ENCODE measurements at places on chromosomes 6 and 20.

GRCh38 chr20:41508335-41508734, 109.8 kb downstream of the CHD6 start:
- DNase-seq, result no peak

- peak; percentile 47 for DNase-seq
Observed at GRCh38 chr20:38725931-38726803, 1.9 kb downstream of the SLC32A1 start.

- no peak for DNase-seq
Observed at GRCh38 chr6:1442929-1443328, 53.6 kb downstream of the FOXF2 start.

DNA sequence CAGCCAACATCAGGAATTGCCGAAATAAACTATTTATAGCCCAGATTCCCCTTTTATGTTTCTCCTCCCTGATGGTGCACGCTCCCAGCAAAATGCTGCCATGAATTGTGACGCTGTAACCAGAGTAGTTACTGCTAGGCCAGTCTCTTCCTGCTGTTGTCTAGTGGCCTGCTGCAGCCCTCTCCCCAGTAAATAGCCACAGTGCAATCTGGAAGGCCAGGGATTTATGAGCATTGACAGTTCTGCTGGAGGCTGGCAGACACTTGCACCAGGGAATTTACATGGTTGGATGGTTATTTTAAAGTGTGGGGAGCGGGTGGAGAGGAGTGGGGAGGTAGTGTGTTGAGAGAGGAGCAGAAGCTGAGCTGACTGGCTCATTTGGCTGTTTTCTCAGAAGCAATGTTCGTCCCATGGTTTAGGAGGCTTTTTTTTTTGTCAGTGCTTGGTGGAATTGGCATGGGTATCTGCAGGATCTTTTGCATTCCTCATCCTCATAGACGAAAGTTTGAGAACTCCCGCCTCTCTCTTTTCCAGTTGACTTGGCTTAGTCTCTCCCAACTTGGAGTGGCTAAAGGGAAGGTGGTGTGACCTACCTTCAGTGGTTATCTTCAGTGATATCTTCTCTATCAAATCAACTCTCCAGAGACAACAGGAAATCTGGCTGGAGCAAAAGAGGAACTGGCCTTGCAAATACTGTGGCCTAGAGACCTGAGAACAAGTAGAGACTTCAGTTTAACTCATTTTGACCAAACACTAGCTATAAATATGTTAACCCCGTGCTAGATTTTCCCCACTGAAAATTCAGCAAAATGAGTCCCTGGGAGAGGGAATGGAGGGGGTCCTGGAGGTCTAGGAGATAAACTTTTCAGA, 99.3 kb upstream of the VSTM2L start:
- DNase-seq, result no peak

DNA sequence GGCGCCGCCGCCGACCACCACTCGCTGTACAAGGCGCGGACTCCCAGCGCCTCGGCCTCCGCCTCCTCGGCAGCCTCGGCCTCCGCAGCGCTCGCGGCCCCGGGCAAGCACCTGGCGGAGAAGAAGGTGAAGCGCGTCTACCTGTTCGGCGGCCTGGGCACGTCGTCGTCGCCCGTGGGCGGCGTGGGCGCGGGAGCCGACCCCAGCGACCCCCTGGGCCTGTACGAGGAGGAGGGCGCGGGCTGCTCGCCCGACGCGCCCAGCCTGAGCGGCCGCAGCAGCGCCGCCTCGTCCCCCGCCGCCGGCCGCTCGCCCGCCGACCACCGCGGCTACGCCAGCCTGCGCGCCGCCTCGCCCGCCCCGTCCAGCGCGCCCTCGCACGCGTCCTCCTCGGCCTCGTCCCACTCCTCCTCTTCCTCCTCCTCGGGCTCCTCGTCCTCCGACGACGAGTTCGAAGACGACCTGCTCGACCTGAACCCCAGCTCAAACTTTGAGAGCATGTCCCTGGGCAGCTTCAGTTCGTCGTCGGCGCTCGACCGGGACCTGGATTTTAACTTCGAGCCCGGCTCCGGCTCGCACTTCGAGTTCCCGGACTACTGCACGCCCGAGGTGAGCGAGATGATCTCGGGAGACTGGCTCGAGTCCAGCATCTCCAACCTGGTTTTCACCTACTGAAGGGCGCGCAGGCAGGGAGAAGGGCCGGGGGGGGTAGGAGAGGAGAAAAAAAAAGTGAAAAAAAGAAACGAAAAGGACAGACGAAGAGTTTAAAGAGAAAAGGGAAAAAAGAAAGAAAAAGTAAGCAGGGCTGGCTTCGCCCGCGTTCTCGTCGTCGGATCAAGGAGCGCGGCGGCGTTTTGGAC, 2.0 kb downstream of the SOX4 start:
- peak; percentile 41 for DNase-seq

- no peak for DNase-seq
Observed at GRCh38 chr6:27303613-27304272, 8.3 kb downstream of the POM121L2 start.

- DNase-seq, result no peak
Observed at GRCh38 chr6:90319044-90319443, 22.4 kb upstream of the BACH2 start.

GRCh38 chr6:144736763-144737162, 451.6 kb downstream of the UTRN start:
- DNase-seq, result no peak

DNA sequence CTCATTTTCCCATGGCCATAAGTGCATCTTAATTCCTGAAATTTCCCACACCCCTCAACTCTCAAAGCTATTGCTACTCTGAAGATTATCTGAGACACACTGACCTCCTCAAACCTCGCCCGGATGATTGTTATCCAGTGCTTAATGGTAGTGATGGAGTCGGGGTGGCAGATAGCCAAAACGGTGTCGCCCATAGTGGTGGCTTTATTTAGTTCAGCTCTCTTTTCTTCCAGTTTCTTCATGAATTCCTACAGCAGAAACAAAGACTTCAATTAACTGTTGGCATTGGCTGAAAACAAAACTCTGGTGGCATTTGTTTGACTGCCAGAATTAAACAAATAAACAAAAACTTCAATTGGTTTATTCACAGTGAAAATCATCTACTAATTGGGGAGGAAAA, 165.4 kb downstream of the DST start:
- no peak for DNase-seq

DNA sequence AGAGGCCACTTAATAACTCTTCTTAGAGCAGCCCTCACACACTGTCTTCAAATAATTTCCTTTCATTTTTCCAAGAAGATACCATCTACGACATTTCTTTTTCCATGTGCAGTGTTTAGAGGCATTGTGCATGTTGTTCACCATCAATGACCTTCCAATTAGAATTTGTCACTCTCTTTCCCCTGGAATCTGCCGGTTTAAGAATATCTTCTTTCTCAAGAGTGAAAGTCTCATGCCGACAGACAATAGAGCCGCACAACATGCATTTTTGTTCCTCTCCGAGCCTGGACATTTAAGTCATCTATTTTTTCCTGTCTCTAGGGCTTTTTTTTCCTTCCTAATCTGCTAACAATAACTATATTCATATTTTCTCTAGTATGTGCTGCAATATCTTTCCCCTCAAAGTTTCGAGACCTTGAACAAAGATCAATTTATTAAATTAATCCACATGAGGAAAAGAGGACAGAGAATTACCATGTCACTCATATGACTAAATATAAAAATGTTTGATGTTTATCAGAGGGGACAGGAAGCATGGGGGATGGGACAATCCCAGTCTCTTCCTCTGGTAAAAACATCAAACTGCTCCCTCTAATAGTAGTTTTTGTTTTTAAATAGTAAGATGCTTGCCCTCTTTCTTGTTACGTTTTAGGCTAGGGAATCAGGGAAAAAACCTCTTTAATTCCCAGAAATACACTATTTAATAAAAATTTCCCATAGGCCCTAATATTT, 893.4 kb downstream of the C6orf118 start:
- no peak for DNase-seq

GRCh38 chr6:24908650-24909035, 27.1 kb downstream of the RIPOR2 start:
- peak; percentile 66 for DNase-seq

GRCh38 chr6:106411056-106411455, 50.5 kb downstream of the CRYBG1 start:
- DNase-seq, result no peak
